Stimulated activated CD8-positive, alpha-beta memory T cell treated with anti-CD3 and anti-CD28 coated beads, Interleukin-4, amount 100 ng/mL, for 1 hour (primary cell): ENCODE measurements at places on chromosomes 11 and 22.

DNA sequence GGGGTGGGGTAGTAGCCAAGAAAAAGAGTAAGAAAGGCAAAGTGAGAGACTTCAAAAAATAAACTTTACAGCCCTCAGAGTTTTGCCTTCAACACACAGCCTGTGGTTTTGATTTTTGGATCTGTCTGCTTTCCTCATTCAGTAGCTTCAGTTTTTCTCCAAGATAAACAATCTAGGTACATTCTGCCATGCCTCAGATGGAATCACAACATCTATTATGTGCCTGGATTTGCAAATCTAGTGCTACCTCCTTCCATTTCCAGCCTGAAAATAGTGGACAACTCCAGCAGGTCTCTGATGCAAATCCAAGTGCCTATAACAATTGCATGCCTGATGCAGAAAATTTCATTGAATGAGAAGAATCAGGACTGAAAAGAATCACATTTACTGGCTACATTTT, 206.6 kb upstream of the GUCY1A2 start:
- DNase-seq: no peak

DNA sequence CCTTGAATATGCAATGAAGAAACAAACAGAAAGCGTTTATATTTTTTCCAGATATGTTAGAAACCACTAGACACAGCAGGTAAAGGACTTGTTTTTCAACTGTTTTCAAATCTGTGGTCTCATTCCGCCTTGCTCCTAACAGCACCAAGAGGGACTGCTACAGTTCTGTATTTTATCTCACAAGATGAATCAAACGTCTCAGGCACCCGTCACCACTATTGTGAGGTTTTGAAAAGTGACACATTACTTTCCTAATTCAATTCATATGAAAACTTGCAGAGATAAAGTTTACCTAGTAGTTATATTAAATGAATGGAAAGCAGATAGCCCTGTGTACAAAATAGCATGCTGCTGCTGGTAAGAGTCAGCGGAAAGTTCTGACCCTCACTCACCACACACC, 386.3 kb downstream of the ETS1 start:
- no peak for DNase-seq

DNA sequence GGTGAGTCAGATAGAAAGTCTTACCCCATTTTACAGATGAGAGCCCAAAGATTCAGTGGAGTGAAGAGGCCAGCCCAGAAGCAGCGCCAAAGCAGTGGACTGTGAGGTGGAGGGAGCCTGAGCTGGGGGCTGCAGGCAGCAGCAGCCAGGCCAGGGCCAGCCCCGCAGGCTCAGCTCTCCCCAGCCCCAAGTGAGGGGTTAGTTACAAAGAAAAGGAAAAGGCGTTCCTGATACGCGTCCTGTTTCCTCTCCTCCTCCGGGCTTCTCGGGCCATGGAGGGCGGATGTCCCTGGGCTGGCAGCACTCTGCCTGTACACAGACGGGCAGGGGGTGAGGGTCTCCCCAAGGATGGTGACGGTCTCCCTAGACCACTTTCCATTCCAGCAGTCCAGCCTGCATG, 44.9 kb downstream of the ARRB1 start:
- DNase-seq: no peak

- DNase-seq: no peak
These were observed 74.5 kb upstream of the CSNK2A3 start for GRCh38 chr11:11427542-11427941.

- no peak for DNase-seq
These were observed 5.8 kb upstream of the NECTIN1 start for GRCh38 chr11:119734788-119735187.

GRCh38 chr11:126722956-126723664, 277.5 kb downstream of the KIRREL3 start:
- no peak for DNase-seq

- DNase-seq: no peak
These were observed 710.9 kb upstream of the FAT3 start for GRCh38 chr11:91513734-91514133.

- DNase-seq: no peak
These were observed 22.5 kb downstream of the P4HA3 start for GRCh38 chr11:74288911-74289310.

GRCh38 chr11:116862185-116862584, 24.8 kb upstream of the APOA1 start:
- DNase-seq: no peak

DNA sequence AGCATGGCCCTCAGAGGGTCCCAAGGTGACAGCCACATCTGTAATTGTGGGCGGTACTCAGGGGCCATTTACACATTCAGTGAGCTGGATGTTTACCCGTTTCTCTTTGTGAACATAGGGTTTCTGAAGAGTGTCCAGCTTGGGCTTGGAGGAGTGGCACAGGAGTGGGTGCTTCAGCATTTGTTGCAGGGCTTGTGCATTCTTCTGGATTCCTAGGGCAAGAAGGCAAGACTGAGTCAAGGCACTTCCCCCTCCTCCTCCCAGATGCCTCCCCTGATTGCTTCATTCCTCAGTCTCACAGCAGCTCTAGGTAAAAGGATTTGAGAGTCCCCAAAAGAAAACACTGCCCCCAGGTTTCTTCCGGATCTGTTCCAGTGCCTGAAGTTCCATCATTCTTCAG, 95.4 kb downstream of the RNF169 start:
- DNase-seq: no peak

DNA sequence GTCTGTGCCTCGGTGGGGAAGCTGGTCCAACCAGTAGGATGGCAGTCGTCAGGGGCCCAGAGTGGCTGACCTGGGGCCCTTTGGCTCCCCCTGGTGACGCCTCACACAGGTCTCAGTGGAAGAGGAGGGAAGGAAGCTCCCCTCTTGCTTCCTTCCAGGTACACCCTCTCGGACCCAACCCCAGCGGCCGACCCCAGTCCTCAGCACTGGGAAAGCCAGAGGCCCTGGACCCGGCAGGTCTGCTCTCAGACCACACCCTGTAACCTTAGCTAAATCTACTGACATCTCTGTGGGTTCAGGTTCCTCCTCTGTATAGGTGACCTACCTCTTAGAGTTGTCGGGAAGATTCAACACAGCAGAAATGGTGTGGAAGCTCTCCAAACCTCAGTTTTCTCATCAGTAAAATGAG, 3.4 kb upstream of the SCUBE1 start:
- peak; percentile 13 for DNase-seq

- DNase-seq: no peak
These were observed 42.0 kb upstream of the HORMAD2 start for GRCh38 chr22:30038219-30038618.

DNA sequence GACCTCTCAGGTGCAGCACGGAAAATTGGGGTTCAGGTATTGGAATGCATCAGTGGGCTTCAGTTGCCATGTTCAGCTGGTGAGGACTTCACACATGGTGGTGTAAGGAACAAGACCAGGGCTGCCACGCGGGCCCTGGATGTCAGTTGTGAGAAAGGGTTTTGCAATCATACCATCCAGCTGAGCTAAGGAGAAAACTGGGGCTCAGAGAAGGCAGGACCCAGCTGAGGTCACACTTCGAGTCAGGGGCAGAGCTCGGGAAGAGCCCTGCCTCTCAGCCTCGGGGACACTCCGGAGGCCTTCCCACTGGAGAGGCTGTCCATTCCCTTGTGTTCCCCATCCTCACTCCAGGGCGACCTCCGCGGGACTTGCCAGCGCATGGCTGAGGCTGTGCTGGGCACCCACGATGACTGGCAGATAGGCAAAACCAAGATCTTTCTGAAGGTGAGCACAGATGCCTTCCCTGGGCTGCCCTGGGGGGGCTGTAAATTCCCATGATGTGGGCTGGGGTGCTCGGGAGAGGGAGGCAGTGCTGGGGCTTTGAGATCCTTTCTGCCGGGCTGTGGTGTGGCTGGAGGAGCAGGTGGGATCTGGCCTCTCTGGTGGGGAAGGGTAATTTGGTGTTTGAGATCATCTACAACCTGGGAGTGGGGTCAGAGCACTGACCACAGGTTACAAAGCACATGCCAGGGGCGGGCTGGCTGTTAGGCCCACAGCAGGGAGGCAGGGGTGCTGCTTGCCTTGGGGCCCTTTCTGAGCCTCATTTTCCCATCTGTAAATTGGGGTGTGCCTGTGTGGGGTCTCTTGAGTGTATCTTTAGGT, 47.2 kb downstream of the MYO7A start:
- no peak for DNase-seq

- DNase-seq: no peak
These were observed 20.9 kb downstream of the TMPRSS13 start for GRCh38 chr11:117908109-117908895.

- no peak for DNase-seq
These were observed 527.5 kb downstream of the NTM start for GRCh38 chr11:131897956-131898355.

- DNase-seq: no peak
These were observed 26.8 kb downstream of the CLMP start for GRCh38 chr11:123168241-123168640.

- DNase-seq: no peak
These were observed 17.6 kb downstream of the ANO1 start for GRCh38 chr11:70095541-70096252.

DNA sequence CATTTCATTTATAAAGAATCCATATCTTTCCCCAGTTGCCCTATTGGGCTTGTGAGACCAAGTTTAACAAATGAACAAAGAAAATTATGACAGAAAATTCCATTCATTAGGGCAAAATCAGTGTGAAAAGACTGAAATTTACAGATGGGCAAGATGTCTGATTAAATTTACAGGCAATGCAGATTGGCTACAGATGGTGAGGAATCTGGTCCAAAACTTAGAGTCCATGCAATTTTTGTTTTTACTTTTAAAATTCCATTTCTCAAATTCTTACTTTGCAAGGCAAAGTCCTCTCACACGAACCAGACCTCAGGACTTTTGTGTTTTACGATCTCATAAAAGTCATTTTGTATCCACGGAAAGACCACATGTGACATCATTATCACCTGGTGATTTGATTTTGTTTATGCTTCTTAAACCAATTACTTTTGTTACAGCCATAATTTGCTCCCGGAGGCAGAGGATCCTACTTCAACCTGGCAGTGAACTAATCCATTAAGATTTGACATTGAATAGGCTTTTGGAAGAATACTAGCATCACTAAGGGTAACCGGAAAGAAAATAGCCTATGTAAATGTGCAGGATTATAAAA, 843.7 kb upstream of the CHORDC1 start:
- no peak for DNase-seq

GRCh38 chr11:73400293-73400692, 24.1 kb downstream of the RELT start:
- DNase-seq: no peak

DNA sequence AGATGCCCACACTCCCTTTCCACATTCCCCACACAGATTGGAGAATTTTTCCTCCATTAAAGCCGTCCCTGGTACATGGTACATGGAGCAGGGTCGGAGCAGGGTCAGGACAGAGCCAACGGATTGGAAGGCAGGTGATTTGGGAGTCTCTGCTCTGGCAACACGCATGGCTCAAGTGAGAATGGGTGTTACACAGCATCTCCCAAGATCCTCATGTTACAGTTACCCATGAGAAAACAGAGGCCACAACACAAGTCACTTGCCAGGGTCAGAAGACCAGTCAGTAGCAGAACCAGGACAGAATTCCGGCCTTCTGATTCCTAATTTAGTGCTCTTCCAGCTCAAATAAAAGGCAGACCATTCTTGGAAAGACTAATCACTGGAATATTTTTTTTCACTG, 7.7 kb upstream of the F2 start:
- no peak for DNase-seq

GRCh38 chr11:126280595-126280994, 2.3 kb upstream of the TIRAP start:
- DNase-seq: no peak

DNA sequence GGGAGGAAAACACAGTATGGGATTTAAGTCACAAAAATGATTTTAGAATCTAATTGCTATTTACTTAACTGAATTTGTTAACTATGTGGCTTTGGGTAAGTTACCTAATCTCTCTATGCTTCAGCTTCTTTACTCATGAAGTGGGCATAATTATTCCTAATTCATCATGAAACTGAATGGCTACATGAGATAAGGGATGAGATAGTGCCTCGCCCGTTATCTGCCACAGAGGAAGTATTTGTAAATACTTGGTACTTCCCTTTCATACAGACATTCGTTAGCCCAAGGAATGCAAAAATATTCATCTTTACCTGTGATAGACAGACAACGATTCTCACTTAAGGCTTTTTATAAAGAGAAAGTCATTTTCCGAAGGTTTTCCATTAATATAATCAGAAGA, 221.2 kb upstream of the BLID start:
- DNase-seq: no peak

- no peak for DNase-seq
These were observed 24.8 kb upstream of the MYOD1 start for GRCh38 chr11:17694494-17695110.

GRCh38 chr11:33860926-33861325, 30.9 kb downstream of the LMO2 start:
- no peak for DNase-seq

- no peak for DNase-seq
These were observed 11.7 kb downstream of the ZNF195 start for GRCh38 chr11:3367221-3367620.

GRCh38 chr11:111829185-111829968, 42.0 kb downstream of the ALG9 start:
- DNase-seq: no peak

- DNase-seq: no peak
These were observed 72.1 kb upstream of the KCNQ1OT1 start for GRCh38 chr11:2771758-2772466.

DNA sequence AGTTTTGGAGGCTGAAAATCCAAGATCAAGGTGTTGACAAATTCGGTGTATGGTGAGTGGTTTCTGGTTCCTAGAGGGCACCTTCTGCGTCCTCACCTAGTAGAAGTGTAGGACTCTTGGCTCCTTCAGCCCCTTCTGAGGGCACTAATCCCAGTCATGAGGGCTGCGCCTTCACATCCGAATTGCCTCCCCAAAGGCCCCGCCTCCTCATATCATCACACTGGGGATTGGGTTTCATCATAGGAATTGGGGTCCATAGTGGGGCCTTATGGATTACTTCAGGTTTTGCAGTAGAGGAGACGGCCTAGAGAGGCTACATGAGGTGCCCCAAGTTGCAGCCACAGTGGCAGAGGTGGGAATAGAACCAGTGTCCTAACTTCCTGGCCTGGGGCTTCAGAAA, 87.1 kb downstream of the CEP164 start:
- DNase-seq: no peak

DNA sequence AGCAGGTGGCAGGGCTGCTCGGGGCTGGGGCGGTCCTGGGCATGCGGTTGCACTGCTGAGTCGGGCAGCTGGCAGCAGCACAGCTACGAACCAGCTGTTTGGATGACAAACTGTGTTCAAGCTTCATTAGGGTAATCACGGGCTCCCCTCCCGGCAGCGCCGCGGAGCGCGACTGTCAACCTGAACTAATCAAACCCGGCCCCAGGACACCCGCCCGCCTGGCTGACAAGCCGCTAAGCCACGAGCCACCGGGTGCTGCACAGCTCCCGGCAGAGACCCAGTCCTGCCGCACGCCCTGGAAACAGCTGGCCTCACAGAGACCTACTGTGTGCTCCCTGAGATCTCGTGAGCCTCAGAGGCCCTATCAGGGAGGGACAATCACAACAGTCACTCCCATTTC, 60.6 kb upstream of the TCF20 start:
- no peak for DNase-seq
